ENCODE measurements at places on chromosomes 13 and 19.
A peak's percentile ranks its signal among the peaks of the same experiment; 100 is the strongest.

- DNase-seq: no peak
These were observed 110.2 kb downstream of the STK24 start for GRCh38 chr13:98466634-98467236.

GRCh38 chr19:42132851-42133528, 744 bp upstream of the POU2F2 start:
- peak; percentile 79 for DNase-seq

DNA sequence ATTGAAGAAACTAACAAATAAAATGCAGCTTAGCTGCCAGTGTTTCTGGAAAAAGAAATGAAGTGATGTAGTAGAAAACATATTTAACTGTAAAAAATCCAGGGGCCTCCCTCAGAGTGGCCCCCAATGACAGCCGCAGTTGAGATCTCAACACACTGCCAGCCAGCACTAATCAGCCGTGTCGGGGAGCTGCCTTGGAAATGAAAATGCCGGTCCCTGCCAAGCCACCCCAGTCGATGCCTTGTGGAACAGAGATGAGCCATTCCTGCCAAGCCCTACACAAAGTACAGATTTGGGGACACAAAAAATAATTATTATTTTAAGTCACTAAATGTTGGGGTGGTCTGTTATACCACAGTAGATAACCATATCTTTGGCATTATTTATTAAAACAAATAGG, 1342.4 kb downstream of the EFNB2 start:
- DNase-seq: no peak

- DNase-seq: no peak
These were observed 501.3 kb downstream of the EFNB2 start for GRCh38 chr13:106034201-106034600.

DNA sequence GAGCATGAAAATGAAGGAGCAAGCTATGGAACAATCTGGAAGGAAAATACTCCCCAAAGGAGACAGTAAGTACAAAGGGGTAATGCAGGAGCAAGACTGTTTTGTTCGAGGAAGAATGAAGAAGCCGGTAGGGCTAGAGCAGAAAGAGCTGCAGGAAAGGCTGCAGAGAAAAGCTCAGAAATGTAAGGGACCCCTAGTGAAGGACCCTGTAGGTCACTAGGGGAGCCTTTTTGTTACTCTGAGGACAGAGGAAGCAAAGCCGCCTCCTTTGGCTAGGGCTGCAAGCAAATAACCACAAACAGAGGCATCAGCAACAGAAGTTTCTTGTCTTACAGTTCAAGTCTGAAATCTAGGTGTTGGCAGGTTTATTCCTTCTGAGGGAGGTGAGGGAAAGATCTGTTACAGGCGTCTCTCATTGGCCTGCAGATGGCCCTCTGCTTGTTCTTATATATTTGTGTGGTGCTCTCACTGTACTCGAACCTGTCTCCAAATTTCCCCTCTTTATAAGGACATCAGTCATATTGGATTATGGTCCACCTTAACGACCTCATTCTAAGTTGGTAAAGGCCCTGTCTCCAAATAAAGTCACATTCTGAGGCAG, 362.3 kb downstream of the COG6 start:
- no peak for DNase-seq

DNA sequence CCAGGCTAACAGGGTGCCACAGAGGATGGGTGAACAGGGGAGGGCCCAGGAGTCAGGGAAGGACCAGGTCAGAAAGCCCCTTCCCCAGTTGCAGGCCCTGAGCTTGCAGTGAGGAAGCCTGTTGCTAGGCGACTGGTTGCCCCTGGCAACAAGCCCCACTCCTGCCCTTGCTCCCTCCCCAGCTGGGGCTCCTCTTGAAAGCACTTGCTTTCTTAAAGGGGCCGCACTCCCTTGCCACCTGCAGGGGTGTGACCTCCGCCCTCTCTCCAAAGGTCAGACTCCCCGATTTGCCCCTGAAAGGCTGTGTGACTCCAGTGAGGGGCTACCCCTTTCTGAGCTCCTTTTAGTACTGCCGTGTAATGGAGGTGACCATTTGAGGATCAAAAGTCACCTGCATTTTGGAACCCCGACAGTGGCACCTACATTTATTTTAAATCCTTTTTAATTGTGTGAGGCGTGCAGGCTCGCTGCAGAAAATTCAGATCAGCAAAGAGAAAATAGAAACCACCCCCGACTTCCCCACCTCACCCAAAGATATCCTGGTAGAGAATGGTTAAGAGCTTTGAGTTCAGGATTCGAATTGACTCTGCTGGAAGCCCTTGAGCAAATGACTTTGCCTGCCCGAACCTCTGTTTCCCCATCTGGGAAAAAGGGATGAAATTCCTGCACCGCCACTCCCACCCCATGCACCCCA, 4.8 kb downstream of the FCHO1 start:
- DNase-seq: no peak

DNA sequence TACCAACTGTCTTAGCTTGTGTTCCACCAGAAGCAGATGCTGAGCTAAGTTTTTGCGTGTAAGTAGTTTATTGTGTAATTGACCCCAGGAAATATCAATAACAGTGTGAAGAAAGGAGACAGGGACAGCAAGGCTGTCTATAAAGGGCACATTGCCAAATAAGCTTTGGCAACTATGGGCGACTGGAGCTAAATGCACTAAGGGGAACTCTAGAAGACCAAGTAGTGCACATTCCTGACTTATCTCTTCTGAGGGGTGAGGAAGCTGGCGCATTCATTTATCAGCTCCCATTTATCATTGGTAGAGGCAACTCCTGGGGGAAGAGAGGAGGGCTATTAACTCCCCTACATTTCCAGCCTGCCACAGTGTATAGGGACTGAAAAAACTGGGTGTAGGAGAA, 135.0 kb downstream of the DLEU7 start:
- DNase-seq: no peak

DNA sequence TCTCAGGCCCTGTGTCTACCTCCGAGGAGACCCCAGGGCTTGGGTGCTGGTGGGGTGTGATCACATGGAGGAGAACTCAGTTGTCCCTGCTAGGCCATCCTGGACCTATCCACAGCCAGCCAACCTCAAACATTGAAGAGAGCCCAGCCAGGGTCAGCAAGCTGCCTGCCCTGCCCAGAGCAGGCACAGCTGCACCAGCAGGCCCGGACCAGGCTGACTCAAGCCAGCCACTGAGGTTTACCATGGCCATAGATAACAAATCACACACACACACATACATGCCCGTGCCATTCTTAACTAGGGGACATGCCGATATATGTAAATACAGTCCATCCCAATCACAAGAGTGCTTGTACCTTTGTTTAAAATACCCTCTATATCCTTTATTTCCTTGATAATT, 8.1 kb downstream of the ARHGEF7 start:
- DNase-seq: no peak

DNA sequence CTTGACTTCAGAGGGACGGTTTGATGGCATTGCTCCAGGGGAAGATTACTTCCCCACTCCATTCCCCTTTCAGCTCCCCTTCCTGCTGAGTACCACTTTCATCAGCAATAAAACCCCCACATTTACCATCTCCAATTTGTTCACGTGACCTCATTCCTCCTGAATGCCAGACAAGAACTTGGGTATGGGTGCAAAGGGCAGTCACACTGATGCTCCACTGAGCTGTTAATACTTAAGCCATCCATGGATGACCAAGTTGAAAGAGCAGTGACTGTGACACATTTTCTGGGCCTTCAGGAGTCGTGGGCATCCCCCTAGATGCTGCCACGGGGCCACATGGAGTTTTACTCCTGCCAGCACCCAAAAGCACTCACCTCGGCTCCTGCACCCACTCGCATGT, 93.1 kb downstream of the STOML3 start:
- no peak for DNase-seq

- no peak for DNase-seq
These were observed 296.7 kb upstream of the DACH1 start for GRCh38 chr13:72163678-72164077.

DNA sequence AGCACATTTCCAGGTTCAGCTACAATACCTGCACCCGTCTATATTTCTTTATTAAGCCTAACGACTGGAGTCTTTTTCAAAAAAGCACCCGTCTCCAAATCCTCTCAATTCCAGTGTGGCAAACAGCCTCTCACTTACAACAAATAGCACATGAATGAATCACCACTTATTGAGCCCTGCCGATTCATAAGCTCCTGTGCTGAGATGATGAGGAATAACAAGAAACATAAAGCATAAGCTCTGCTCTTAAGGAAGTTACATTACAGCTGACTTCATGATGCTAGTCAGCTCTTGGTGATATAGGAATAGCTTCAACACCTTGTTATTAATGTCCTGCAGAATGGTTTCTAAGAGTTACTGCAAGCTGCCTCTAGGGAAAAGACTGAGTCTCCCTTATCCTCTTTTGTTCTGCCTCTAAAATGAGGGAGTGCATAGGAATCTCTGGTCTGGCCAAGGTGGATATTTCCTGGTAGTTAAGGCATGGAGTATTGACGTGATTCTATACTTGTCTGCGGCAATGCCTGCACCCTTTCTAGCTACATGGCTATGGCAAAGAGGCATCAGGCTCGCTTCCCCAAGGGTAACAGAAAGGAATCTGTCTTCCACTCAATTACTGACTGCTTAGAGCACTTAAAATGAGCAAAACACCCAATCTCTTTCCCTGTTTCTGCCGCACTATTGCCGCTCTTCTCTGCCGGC, 195.7 kb downstream of the KLF12 start:
- no peak for DNase-seq

- DNase-seq: no peak
These were observed 216.9 kb downstream of the RGCC start for GRCh38 chr13:41674246-41674645.

DNA sequence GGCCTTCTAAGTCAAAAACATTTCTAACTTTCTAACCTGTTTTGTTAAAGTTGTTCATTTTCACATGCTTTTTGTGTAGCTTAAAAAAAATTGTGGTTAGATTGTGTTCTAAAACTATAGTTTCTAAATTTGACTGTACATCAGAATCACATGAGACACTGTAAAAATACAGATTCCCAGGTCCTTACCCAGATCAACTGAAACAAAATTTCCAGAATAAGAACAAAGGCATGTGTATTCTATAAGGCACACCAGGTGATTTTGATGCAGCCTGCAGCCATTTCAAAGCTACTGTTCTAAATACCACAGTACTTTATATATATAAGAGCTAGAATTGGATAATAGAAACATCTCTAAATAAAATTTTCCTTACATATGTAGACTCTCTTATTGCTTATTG, 29.1 kb downstream of the INTS6 start:
- no peak for DNase-seq

DNA sequence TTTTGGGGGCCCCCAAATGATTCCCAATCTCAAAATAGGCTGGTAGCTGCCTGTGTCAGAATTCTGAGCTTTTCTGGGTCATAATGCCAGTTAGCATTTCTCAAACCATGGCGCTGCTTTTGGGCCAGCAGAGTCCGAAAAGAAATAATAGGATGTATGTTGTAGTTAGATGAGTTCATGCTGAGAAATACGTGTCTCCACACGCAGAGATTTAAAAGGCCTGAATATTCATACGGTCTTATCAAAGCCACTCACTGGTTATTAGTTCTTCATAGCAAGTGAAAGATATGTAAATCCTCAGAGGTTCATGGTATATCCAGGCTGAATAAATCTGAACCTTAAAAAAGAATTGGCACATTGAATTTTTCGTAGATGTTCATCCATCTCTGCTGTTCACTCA, 124.5 kb downstream of the SHISA2 start:
- no peak for DNase-seq

- no peak for DNase-seq
These were observed 13.3 kb downstream of the COL4A1 start for GRCh38 chr13:110293649-110294048.

- DNase-seq: no peak
These were observed 15.9 kb upstream of the NOP53 start for GRCh38 chr19:47729468-47729798.

DNA sequence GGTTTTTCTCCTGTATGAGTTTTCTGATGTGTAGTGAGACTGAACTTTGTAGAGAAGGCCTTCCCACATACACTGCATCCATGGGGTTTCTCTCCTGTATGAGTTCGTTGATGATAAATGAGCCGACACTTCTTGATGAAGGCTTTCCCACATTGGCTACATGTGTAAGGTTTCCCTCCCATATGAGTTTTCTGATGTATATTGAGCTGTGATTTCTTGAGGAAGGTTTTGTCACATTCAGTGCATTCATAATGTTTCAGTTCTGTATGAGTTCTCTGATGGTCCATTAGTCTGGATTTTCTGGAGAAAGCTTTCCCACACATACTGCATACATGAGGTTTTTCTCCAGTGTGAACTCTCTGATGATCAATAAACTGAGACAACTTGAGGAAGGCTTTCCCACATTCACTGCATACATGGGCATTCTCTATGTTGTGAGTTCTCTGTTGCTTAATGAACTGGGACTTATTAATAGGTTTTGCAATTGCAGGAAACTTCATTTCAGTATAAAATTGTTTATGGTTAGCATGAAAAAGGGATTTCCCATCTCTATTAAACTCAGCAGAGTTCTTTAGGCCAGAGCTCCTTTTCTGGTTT, 7.5 kb upstream of the ZNF350 start:
- no peak for DNase-seq

- no peak for DNase-seq
These were observed 50.8 kb upstream of the PCDH8 start for GRCh38 chr13:52899206-52899605.

- DNase-seq: no peak
These were observed 35.2 kb upstream of the WDFY2 start for GRCh38 chr13:51549050-51549449.

GRCh38 chr13:51422484-51422883, 30.4 kb downstream of the INTS6 start:
- no peak for DNase-seq

DNA sequence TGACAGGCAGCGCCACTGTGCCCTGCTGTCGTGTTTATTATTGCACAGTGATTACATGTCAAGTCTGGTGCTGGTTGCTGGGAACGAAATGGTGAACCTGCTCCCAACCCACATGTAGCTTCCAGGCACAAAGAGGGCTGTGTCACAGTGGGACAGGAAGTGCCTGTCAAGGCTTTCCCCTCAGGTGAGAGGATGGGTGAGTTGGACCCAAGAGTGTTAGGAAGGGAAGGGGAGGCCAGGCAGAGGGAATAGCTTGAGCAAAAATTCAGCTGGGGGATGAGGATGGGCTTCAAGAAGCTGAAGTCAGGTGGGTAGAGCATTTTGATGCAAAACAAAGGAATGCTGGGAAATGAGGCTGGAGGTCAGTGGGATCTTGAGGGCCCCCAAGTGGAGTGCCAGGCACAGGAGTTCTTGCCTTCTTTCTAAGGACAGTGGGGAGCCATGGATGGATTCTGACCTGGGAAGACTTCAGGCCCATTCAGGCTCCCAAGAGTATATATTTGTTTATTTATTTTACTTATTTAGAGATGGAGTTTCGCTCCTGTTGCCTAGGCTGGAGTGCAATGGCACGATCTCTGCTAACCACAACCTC, 8.5 kb upstream of the QTRT1 start:
- no peak for DNase-seq

Data from activated CD4-positive, alpha-beta T cell treated with anti-CD3 and anti-CD28 coated beads for 1 hour (primary cell).